ENCODE measurements at places on chromosomes 12 and 14.

- H3K36me3 ChIP-seq: no peaks in the 10 kb centered on the region
- H3K4me1 ChIP-seq: no peaks in the 10 kb centered on the region
- H3K27ac ChIP-seq: no peak overlapping the region
- DNase-seq: no peak
- H3K27me3 ChIP-seq: no peaks in the 10 kb centered on the region
Observed at GRCh38 chr12:76711241-76711640, 52.7 kb upstream of the ZDHHC17 start.

GRCh38 chr12:66497008-66497897 lies 181.6 kb downstream of the GRIP1 start:
- no peak for DNase-seq
- peaks cover 4% of the 10 kb centered on the region for H3K27me3 ChIP-seq
- no peak overlapping the region for H3K27ac ChIP-seq
- no peak overlapping the region for H3K4me3 ChIP-seq
- no peaks in the 10 kb centered on the region for H3K4me1 ChIP-seq

DNA sequence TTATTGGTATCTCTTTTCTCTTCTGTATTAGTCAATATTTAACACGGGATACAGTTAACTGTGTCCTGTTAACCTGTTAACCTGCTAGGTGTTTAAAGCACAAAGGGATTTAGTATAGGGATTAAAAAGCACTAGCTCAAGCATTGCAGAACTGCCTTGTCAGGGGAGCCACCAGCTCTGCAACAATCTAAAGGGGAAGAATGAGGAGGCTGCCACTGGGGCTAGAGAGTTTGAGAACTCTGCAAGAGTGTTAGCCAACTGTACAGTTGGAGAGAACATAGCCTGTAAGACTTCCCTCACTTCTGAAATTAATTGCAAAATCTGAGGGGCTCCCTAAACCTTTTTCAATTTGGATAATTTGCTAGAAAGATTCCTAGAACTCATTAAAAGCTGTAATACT lies 6.5 kb upstream of the VRK1 start:
- DNase-seq: no peak
- no peaks in the 10 kb centered on the region for H3K4me1 ChIP-seq
- H3K27ac ChIP-seq: no peak overlapping the region
- no peaks in the 10 kb centered on the region for H3K27me3 ChIP-seq
- H3K36me3 ChIP-seq: no peaks in the 10 kb centered on the region

DNA sequence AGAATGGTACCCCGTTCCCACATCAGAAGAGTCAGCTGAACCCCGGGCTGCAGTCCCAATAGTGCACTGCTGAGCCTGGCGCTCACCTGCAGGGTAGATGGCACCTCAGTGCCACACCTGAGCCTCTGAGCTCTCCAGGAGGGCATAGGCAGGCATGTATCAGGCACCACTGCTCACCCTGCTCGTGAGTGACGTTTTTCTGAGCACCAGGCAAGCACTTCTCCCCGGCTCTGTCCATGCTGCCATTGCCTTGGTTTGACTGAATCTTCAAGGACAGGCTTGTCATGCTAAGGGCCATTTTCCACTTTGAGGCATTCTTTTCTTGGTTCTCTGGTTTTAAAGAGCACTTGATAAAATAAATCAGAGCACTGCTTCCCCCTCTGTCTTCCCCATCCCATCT lies 161.6 kb upstream of the PRMT8 start:
- no peak overlapping the region for H3K4me3 ChIP-seq
- H3K4me1 ChIP-seq: no peaks in the 10 kb centered on the region
- no peak overlapping the region for H3K27ac ChIP-seq
- H3K27me3 ChIP-seq: peaks cover 7% of the 10 kb centered on the region
- DNase-seq: no peak
- H3K36me3 ChIP-seq: no peaks in the 10 kb centered on the region

- H3K4me1 ChIP-seq: peaks cover 10% of the 10 kb centered on the region
- peaks cover 7% of the 10 kb centered on the region for H3K36me3 ChIP-seq
- peaks cover 7% of the 10 kb centered on the region for H3K27me3 ChIP-seq
Observed at GRCh38 chr12:68067762-68068376, 78.6 kb downstream of the IFNG-AS1 start.

DNA sequence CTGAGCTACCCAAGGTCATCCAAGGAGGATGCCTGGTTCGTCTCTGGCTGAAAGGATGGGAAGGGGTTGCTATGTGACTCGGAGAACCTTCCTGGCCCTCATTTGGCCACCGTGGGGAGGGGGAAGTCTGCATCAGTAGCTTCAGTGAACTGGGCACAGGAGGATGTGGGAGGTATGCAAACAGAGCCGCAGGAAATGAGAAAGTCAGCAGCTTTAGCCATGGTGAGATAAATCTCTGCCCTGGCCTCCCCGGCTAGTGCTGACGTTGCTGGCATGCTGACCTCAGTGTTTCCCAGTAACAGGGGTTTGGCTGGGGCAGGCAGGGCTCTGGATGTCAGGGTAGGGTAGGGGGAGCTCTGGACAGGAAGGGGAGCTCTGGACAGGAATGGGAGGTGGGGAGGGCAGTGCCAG lies 2.3 kb upstream of the CEBPE start:
- H3K4me1 ChIP-seq: peaks cover 28% of the 10 kb centered on the region
- no peaks in the 10 kb centered on the region for H3K36me3 ChIP-seq
- no peaks in the 10 kb centered on the region for H3K27me3 ChIP-seq

GRCh38 chr12:101830367-101831325 lies at the start of gene GNPTAB:
Gene GNPTAB, minus strand, starts transcription at chr12:101830959. Its CDS starts 284 bp downstream, at chr12:101830675.
- H3K27ac ChIP-seq: peak within 1 kb of the TSS; percentile 94
- peaks cover 51% of the 10 kb centered on the region for H3K4me1 ChIP-seq
- no peaks in the 10 kb centered on the region for H3K36me3 ChIP-seq
- H3K4me3 ChIP-seq: peak within 1 kb of the TSS; percentile 99
- H3K27me3 ChIP-seq: no peaks in the 10 kb centered on the region
- peak; percentile 97 for DNase-seq

DNA sequence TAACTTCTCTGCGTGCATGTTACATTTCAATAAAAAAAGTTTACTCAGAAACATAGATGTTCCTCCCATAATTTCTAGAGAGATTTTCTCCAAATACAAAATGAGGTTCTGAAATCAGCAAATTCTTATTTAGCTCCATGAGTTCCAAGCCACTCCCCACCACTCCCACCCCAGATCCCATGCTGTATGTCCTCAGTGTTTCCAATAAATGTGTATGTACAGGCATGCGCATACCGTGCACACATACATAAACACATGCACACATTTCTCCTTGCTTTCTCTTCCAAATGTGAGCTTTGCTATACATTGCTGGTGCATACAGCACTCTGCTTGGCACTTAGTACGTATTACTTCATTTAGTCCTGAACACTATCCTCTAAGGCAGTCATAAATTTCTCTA lies 209.7 kb downstream of the MSRB3 start:
- H3K27ac ChIP-seq: no peak overlapping the region
- peaks cover 3% of the 10 kb centered on the region for H3K36me3 ChIP-seq
- H3K27me3 ChIP-seq: no peaks in the 10 kb centered on the region
- H3K4me1 ChIP-seq: no peaks in the 10 kb centered on the region

GRCh38 chr14:81471062-81471461 lies 62.6 kb downstream of the SEL1L start:
- H3K4me3 ChIP-seq: peak overlapping the region; percentile 68
- H3K36me3 ChIP-seq: peaks cover 9% of the 10 kb centered on the region
- DNase-seq: peak; percentile 16

DNA sequence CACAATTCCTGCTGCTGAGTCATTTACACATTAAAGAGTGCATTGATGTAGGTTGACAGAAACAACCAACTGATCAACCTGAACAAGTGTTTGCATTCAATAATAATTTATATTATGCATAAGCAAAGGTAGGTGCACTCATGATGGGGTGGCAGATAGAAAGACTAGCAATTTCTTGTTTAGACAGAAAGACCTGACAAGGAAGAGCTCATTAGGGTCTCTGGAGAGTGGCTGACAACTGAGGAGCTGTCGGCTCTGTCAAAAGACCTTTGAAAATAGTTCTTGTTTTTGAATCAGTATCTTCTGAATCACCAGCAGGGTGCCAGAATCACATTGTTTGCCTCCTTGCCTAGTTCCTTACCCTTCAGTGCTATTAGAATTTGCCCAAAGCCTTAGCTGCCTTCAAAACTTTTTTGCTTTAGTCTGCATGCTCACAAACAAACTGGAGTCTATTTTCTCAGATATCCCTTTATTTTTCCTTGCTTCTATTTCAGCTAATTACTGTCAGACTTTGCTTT lies 234.7 kb downstream of the BTG1 start:
- peaks cover 10% of the 10 kb centered on the region for H3K4me1 ChIP-seq
- H3K36me3 ChIP-seq: no peaks in the 10 kb centered on the region

DNA sequence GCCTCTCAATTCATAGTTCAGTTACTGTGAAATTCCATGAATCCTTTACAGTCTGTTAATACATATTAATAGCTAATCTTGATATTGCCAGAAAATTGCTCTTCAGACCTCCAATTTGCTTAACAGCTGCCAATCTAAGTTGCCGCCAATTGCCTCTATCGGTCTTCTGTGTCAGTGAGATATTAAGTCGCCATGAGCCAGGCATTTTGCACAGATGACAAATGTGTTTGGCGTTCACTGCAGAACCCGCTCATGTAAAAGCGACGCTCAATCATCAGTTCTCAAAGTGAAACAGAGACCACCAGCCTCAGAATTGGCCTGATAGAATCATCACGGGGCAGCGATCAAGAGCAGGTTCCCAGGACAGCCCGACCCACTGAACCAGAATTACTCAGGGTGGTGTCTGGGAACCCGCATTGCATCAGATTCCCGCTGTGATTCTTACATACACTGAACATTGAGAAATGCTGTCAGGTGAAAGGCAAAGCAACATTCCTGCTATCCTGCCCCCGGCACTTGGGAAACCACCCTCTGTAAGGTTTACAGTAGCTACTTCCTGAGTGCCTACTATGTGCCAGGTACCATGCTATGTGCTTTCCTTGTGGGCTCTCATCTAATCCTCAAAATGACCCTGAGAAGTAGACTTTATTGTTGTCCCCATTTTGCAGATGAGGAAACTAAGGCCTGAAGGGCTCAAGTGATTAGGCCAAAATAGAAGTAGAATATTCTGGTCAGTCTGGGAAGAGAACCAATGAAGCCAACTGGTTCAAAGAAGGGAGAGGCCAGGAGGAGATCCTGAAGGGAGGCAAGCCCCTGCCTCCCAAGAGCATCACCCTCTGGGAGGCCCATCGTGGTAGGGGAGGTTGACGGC lies 216.4 kb downstream of the SLC41A2 start:
- H3K4me3 ChIP-seq: peak overlapping the region; percentile 79
- H3K27ac ChIP-seq: peak overlapping the region; percentile 92
- peaks cover 2% of the 10 kb centered on the region for H3K36me3 ChIP-seq
- no peaks in the 10 kb centered on the region for H3K27me3 ChIP-seq
- no peak for DNase-seq

- H3K4me1 ChIP-seq: no peaks in the 10 kb centered on the region
- no peak overlapping the region for H3K27ac ChIP-seq
- H3K4me3 ChIP-seq: no peak overlapping the region
- H3K27me3 ChIP-seq: no peaks in the 10 kb centered on the region
Observed at GRCh38 chr12:12600659-12601058, 11.0 kb upstream of the CREBL2 start.

- no peaks in the 10 kb centered on the region for H3K27me3 ChIP-seq
- no peak overlapping the region for H3K27ac ChIP-seq
- no peak overlapping the region for H3K4me3 ChIP-seq
- DNase-seq: no peak
- no peaks in the 10 kb centered on the region for H3K36me3 ChIP-seq
- H3K4me1 ChIP-seq: no peaks in the 10 kb centered on the region
Observed at GRCh38 chr12:105658389-105658788, 327.9 kb downstream of the C12orf75 start.

- H3K36me3 ChIP-seq: peaks cover 2% of the 10 kb centered on the region
- no peak overlapping the region for H3K27ac ChIP-seq
- no peak overlapping the region for H3K4me3 ChIP-seq
- no peaks in the 10 kb centered on the region for H3K27me3 ChIP-seq
Observed at GRCh38 chr12:27595231-27595642, 71.2 kb downstream of the PPFIBP1 start.

DNA sequence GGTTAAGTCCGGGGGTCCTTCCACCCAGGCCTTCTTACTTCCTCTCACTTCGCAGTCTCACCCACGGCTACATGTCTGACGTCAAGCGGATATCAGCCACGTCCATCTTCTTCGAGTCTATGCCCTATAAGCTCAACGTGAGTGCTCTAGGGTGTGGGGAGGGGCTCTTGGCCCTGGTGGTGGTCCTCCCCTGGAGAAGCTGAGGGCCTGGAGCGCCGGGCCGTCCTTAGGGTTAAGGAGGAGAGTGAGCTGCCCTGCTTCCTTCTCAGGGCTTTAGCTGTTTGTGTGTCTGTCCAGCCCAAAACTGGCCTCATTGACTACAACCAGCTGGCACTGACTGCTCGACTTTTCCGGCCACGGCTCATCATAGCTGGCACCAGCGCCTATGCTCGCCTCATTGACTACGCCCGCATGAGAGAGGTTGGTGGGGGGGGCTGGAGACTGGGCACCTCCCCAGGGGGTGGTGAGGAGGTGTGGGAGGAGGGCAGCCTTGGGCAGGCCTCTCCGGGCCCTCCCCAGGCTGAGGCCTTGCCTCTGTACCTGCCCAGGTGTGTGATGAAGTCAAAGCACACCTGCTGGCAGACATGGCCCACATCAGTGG lies 2.7 kb downstream of the SHMT2 start:
- H3K4me1 ChIP-seq: peaks cover 71% of the 10 kb centered on the region
- H3K27me3 ChIP-seq: peaks cover 11% of the 10 kb centered on the region
- H3K4me3 ChIP-seq: peak overlapping the region; percentile 93

DNA sequence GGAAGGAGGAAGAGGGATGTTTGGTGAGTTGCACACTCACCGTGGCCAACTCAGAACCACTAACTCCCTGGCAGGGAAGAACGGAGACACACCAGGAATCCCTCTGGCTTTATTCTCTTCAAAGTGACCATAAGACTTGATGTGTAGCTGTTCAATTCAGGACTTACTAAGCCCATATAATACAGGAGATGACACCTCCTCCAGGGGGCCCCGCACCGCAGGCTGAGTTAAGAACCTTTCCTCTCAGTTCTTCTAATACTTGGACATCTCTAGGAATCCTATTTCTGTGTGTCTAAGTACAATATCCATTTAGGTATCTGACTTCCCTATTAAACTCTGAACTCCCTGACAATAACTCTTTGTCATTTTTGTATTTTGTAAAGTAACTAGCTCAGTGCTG lies 49.5 kb downstream of the DCAF4 start:
- H3K4me1 ChIP-seq: no peaks in the 10 kb centered on the region
- DNase-seq: peak; percentile 9
- no peak overlapping the region for H3K27ac ChIP-seq
- no peak overlapping the region for H3K4me3 ChIP-seq
- no peaks in the 10 kb centered on the region for H3K36me3 ChIP-seq

DNA sequence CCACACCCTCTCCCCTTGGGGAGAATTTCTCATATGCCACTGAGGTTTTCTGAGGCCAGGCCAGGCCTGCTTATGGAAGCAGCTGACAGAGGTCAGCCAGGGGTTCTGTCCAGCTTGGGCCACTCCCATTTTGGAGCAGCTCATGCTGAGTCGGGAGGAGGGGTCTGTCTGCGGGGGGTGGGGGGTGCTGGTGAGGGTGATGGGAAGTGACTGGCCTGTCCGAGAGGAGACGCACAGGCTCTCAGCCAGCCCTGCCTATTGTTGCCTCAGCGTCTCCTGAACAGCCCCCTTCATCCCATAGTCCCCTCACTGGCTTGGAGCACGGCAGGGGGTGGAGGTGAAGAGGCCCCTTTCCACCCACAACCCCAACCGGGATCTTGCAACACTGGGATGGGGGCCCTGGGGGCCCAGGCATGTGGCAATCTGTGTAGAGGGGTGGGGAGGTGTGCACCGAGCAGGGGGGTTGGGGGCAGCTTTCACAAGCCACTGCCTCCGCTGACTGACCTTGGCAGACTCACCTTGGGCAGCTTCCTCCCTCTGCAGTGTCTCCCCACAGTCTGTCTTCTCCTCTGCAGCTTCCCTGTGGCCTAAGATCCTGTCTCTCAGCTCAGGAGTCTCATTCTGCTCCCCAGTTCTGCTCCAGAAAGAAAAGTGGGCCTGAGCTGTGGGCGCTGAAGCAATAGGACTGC lies 5.5 kb downstream of the CEBPE start:
- peaks cover 17% of the 10 kb centered on the region for H3K4me1 ChIP-seq
- no peaks in the 10 kb centered on the region for H3K27me3 ChIP-seq
- no peaks in the 10 kb centered on the region for H3K36me3 ChIP-seq
- DNase-seq: no peak
- H3K27ac ChIP-seq: no peak overlapping the region

Measured in activated T-cell treated with anti-CD3 and anti-CD28 coated beads, Interleukin-2, amount 50 U/mL, for 72 hours (primary cell).